ENCODE measurements at places on chromosomes 7 and 10.

- no peak for DNase-seq
These were observed 5.4 kb downstream of the PLAC9 start for GRCh38 chr10:80137920-80138319.

GRCh38 chr7:141210862-141211261, 137.0 kb downstream of the TMEM178B start:
- no peak for DNase-seq

DNA sequence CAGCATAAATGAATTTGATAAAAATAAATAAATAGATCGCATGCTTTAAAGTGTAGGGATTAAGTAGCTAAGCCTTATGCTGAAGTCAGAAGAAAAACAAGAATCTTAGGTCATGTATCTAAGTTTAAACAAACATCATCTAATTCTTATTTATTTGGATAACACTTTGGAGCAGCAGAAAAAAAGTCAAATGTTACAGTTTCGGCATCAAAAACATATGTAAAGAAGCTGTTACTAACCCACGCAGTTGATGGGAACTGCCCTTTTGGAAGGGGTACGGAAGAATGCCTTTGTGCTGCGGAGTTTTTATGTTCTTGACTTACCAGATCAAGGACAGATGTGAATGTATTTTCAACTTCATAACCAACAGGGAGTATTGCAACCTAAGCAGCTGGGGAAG, 37.3 kb upstream of the HABP2 start:
- DNase-seq, result no peak

GRCh38 chr7:104857458-104858425, 156.3 kb upstream of the KMT2E start:
- DNase-seq, result no peak

DNA sequence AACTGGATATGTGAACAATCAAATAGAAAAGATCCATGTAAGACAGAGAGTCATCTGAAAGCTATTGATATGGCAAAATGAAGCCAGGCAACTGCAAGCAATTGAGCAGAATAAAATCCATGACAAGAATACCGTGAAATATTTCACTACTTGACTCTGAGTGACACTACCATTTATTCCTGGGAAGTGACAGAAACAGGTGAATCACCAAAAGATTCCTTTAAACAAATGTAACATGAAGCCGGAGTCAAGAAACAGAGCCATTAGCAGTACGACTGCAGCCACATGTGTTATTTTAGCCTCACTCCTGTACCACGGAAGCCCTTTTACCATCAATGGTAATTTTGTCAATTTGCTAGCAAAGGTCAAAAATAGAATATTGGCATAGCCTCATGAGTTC, 197.7 kb upstream of the POT1 start:
- no peak for DNase-seq

- no peak for DNase-seq
These were observed 85.4 kb downstream of the OSBPL3 start for GRCh38 chr7:24894429-24895221.

Measured in amniotic epithelial cell (primary cell).